ENCODE measurements at places on chromosomes 1 and 21.

DNA sequence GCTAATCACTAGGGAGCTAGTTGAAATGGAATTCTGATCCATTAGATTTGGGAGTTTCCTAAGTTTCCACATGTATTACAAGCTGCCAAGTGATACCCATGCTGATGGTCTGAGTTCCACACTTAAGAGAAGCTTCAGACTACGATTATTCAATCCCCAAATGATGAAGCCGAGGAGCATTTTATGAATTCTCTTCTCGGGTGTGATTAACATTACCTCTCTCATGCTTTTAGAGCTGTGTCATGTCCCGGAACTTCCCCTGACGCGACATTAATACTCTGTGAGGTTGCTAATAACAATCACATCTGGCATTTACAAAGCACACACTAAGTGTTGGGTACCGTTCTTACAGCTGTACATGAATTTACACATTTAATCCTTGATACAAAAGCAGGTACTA is 63.0 kb downstream of the KCNJ15 start:
- no peak for DNase-seq

DNA sequence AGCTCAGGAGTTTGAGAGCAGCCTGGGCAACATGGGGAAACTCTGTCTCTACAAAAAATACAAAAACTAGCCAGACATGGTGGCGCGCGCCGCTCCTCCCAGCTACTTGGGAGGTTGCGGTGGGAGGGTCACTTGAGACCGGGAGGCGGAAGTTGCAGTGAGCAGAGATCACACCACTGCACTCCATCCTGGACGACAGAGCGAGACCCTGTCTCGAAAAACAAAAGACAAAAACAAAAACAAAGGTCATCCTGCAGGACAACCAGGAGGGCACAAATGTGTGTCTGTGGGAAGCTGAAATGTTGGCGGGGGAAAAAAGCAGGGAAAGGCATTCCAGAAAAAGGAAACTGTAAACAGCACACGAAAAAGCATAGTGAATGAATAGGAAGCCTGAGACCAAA is 104.1 kb upstream of the HNRNPU start:
- no peak for DNase-seq

- DNase-seq, result peak; percentile 89
These were observed at the start of gene GFI1 for GRCh38 chr1:92486251-92487077. Gene GFI1, minus strand, starts transcription at chr1:92486925. Its CDS starts 3,438 bp downstream, at chr1:92483487.

DNA sequence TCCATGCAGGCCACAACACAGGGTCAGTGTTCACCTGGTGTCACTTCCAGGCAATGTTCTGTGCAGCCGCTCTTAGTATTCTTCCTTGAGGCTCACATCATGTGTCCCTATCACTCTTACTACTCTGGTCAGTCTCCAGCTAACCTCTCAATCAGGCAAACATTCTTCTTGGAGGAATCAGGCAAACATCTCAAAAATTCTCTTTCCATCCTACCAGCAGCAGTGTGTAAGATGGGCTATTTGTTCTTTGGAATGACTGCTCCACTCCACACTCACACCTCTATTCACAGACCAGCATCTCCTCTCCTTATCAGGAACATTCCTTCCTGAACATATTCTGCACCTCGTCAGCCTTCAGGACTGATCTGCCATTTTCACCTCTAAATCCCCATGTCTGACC is 4.0 kb downstream of the S100A7A start:
- no peak for DNase-seq

DNA sequence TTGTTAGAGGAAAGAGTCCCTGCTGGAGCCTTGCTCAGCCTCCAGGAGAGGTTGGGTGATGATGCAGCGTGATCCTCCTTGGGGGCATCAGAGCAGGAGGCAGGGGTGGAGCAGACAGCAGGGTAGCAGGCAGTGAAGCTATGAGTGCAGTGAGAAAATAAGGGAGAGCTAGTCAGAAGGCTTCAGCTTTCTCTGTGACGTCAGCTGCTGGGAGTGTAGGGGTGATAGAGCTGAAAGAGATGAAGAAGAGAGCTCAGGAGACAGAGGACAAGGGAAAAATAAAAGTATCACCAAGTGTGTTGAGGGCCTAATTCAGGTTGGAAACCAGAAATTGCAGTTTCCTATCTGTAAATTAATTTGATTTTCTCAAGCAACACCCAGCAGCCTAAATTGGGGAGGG is 2.2 kb upstream of the ADAM30 start:
- DNase-seq, result no peak

DNA sequence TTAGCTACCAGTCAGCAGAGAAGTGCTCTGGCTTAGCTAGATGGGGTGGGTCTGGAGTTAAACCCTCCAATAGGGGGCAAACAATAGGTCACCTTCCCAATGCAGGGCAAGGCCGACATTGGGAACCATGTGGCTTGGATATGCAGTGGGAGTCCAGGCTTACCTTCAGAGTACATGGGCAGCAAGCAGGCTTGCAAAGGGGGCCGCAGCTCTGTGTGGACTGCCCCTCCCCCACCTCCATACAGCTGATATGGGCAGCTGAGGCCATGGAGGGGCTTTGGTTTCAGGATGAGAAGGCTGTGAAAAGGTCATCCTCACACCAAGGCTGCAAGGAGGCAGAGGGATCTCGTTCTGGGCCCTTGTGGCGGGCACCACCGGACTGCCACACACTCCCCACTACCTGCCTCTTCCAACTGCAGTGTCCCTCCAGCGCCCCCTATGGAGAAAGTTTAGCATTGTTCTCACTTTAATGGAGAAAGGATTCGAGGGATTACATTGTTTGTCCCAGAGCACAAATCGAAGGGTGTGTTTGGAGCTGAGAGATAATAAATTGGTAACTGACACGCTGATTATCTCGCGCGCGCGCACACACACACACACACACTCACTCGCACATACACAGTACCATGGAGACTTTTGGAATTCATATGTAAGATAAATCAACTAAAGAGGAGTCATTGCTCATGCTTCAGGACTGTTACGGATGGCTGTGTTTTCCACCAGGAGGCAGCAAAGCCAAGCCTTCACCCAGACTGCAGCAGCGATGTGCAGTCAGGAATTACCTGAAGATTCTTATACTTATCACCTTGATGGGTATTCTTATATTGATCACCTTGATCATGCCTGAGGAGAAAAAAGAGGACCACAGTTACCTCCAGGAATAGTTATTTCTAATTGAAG is 7.0 kb upstream of the SMCP start:
- DNase-seq, result no peak

DNA sequence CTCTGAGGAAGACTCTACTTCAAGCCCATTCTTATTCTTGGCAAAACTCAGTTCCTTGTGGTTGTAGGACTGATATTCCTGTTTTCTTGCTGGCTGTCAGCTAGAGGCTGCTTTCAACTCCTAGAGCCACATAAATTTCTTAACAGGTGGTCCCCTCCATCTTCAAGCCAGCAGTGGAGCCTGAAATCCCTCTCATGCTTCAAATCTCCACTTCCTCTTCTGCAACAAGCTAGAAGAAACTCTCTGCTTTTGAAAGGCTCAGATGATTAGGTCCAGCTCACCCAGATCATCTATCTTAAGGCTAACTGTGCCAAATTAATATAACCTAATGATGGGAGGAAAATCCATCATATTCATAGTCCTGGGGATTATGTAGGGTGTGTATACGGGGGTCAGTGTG is 43.2 kb upstream of the CD34 start:
- DNase-seq, result no peak

DNA sequence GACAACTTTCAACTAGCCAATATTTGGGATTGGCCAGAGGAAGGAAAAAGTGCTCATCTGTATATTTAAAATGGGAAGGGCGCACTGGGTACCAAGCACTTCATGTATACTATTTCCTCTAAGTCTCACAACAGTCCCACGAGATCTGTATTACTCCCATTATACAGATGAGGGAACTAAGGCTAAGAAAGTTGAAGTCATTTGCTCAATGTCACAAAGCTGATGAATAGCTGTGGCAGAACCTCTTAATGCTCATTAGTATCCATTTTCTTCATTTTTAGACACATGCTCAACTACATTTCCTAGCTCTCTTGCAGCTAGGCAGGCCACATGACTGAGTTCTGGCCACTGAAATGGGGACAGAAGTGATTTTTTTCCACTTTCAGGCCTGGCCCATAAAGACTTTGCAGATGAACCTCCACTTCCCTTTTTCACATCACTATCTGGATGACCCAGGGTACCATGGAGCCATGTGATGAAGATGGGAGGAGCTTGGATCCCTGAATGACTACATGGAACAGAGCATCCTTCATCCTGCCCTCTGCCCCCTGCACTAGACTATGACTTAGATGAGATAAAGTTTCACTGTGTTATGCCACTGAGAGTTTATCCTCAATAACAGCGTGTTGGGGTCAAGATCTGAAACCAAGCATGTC is 31.8 kb downstream of the ATF3 start:
- DNase-seq, result no peak

DNA sequence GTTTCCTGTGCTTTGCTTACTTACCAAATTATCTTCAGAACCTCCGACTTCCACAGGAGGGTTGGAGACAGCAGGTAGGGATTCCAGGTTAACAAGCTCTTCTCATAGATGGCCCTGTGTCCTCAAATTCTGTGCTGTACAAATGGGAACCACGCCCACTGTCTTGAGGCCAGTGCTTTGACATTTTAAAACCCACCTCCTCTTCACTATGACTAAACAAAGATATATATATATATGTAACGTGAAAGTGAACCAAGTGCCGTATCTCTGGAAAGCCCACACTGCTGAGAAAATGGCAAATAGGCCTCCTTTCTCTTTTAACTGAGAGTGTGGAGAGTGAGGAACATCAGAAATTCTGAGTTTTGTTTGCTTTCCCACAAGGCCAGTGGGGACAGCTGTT is 99.6 kb downstream of the ZBTB18 start:
- no peak for DNase-seq

- DNase-seq, result no peak
These were observed 30.1 kb upstream of the SLC45A3 start for GRCh38 chr1:205710201-205711062.

GRCh38 chr1:43691871-43692815 is 15.2 kb upstream of the ST3GAL3 start:
- DNase-seq, result no peak

DNA sequence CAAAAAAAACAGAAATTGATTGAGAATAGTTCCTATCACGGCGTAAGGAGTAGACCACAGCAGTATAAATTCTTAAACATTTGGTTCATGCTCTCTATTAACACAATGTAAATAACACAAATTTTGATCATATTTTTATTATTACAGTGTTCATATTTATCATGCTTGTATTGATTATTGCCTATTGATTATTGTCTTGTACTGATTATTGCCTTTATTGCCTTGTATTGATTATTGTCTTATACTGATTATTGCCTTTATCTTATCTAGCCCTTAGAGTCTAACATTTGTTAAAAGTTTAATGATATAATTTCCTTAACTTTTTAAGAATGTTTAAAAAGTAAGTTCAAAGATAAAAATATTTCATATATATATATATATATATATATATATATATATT is 460.7 kb downstream of the KCNT2 start:
- no peak for DNase-seq

DNA sequence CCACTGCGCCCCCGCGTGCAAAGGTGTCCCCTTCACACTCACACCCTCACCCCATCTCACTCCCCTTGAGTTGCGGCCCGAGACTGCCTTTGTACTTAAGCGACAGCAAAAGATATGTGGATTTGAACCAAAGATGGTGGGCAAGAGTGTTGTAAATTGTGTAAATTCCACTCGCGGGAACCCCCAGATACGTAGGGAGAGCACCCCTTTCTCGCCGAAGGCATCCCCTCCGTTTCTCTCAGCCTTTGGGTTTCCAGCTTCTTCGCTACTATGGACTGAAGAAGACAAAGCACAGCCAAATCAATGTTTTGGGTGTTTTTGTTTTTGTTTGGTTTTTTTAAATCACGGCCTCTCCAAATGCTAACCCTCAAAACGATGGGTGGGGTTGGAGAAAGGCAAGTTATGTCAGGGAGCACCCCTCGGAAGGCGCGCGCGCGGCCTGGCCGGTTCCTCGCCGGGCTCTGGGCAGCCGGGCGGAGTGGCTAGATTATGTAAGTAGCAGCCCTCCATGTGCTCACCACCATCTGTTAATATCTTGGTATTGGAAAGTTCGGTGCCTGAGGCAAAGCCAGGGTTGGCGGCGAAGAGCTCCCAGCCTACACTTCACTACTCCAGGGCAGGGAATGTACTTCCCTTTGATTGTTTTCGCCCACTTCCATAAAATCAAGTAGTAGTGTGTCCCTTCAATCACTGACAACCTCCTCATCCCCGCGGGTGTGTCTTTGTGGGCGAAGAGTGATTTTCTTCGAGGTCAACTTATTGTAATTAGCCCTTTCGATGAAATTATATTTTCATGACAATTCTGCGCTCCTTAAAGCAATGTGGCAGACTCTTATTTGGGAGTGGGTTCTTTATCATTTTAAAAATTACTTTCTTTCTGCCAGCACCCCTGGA is 4.0 kb upstream of the PROX1 start:
- no peak for DNase-seq
